HT-29 (cell line): ENCODE measurements at places on chromosomes 12 and 14. TPM values are rescaled to one million over a fixed set of nuclear protein-coding genes. Genes with fewer than 3 reads are reported as not detected.

DNA sequence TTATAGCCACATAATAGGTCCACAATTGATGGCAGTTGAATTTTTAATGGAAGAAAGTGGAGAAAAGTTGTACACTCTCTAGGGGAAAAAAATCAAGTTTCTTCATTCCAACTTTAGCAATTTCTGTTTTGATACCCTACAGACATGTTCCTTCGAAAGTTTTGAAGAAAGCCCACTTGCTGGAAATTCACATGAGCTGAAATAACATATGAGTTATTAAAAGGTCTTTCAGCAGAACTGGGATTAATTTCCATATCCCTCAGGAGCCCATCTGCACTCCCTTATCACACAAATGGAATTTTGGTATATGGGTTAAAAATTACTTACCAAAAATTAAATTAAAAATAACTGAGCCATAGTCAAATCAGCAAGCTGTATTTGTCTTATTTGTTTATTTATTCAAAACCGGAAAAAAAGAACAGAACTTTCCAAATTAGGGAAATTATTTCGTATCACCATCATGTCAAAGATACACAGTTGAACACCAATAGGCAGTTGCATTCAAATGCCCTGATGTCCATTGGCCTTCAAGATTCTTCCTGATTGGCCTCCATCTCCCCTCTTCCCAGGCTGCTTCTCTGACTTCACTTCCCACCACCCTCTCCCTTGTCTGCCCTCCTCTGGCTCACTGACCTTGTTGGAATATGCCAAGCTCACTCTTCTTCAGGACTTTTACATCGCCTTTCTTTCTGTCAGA lies 445.5 kb downstream of the EGLN3 start:
- DNase-seq, result no peak

- no peak for DNase-seq
These were observed 38.0 kb downstream of the RIMBP2 start for GRCh38 chr12:130677957-130678558.

- peak; percentile 71 for DNase-seq
These were observed 37.5 kb downstream of the CCNK start for GRCh38 chr14:99518441-99519346.

- DNase-seq, result no peak
These were observed 9.6 kb upstream of the SALL2 start for GRCh38 chr14:21535545-21536417.

- DNase-seq, result no peak
These were observed 47.3 kb downstream of the PDE6H start for GRCh38 chr12:15020156-15020555.

The PPM1H gene
- total RNA-seq, result 12.4 and 18.9 TPM in 2 replicates

The PLCZ1 gene
- total RNA-seq, result not detected in 2 replicates

The GLIPR1 gene
- total RNA-seq, result 0.52 and 1.2 TPM in 2 replicates
